ENCODE measurements at places on chromosomes 12 and 14.

DNA sequence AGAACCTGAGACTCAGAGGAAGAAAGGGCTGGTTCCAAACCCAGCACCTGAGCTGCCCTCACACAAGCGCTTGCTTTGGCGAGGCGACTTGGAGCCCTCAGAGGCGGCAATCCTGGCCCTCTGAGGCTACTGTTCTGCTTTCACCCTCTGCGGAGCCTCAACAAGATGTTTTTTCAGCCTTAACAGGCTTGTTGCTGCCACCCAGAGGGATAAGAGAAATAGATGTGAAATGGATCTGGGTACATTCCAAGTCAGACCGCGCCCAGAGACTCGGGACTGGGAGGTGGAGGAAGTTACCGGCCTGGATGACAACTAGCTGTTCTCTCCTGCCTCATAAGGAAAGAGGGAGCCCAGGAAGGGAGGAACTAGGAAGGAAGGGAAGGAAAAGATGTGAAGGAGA lies 89.6 kb downstream of the TTC7B start:
- no peak for DNase-seq

GRCh38 chr14:22836301-22837113 lies at the start of gene MMP14:
TSS of gene MMP14 (plus strand) at chr14:22836585. CDS start at chr14:22836818, 233 bp downstream.
- no peak for DNase-seq

DNA sequence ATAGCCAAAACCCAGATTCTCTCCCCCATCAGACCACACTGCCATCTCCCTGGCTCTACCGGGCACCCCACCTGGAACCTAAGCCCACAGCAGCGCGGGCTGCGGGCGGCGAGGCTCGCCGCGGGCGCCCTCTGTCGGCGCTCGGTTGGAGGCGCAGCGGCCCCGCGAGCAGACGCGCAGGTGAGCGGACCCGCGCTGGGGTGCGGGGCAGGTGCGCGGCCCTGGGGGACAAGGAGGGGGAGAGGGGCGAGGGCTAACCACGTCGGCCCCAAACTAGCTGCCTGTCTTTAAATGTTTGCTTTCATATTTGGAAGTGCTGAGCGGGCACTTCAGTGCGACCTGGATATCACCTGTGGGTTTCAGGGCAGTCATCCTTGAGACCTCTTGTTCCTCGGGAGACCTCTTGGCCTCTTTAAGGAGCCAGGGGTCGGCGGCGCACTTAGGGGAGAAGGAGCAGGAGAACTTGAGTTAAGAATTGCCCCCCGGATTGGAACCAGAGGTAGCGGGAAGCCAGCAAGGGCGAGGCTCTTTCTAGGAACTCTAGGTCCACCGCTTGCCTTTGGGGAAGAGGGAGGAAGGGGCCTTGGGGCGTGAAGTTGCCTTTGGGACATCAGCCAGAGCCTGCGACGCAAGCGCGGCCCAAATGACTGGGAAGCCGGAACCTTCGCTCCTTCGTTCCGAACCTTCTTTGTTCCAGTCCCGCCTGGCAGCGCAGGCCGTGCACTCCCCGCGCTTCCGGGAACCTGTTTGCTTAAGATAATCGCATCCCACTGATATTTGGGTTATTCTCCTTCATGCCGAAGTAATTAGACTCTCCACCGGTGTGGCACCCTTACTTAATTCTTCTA lies 78.7 kb downstream of the NEDD1 start:
- DNase-seq = peak; percentile 53

GRCh38 chr12:104108755-104109445 lies 29.1 kb downstream of the NFYB start:
- peak; percentile 75 for DNase-seq

- DNase-seq = no peak
These were observed 168.3 kb downstream of the DUSP6 start for GRCh38 chr12:89183985-89184435.

GRCh38 chr14:64232095-64232838 lies 61.9 kb downstream of the ESR2 start:
- DNase-seq = no peak

DNA sequence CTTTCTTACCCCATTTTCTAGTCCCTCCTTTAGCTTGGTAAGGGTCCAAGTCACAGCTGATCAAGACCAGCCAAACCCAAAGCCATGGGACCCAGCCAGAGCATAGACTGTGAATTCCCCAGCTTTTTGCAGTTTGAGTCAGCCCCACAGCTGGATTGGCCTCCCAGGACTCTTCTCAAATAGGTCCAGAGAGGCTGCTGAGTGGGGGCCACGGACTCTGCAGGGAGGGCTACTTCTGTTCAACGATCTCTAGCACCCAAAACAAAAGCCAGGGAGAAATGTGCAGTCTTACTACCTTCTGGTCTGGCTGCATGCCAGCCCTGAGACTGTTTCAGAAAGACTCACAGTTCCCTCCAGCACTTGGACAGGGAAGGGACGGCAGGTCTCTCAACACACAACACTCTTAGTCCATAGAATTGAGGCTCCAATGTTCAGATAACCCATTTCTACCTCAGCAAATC lies 1.6 kb downstream of the VDR start:
- DNase-seq = no peak

DNA sequence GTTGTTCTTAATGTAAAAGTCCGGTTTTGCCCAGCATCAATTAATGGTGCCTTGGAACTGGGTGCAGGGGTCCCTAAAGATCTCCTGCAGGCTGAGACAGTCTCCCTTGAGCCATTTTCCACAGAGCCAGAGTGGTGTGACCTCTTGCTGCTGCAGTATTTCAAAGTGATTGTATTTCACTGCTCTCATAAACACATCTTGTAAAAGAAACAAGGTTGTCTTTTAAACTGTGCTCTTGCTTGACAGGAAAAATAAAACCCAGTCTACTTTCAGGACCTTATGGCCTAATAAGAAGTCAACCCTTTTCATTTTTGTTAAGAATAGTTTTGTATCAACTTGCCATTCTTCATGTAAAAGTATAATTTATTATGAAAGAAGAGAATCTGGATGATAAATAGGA lies 44.7 kb downstream of the TMEM117 start:
- DNase-seq = no peak

DNA sequence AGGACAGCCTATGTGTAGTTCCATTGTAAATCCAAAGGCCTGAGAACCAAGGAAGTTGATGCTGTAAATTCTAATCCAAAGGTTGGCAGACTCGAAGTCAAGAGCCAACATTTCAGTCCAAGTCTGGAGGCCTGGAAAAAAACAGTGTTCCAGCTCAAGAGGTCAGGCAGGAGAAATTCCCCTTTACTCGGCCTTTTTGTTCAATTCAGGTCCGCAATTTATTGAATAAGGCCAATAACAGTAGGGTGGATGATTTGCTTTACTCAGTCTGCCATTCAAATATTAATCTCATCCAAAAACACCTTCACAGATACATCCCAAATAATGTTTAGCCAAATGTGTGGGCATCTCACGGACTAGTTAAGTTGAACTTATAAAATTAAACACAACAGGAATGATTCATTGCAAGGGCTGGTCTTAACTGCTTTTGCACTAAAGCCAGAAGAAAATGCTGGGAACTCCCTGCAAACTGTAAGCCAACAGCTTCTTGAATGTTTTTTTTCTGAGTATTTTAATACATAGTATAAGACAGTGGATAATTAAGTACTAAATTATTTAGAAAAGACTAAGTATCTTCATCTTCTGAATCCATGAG lies 197.4 kb upstream of the GARIN6 start:
- no peak for DNase-seq

DNA sequence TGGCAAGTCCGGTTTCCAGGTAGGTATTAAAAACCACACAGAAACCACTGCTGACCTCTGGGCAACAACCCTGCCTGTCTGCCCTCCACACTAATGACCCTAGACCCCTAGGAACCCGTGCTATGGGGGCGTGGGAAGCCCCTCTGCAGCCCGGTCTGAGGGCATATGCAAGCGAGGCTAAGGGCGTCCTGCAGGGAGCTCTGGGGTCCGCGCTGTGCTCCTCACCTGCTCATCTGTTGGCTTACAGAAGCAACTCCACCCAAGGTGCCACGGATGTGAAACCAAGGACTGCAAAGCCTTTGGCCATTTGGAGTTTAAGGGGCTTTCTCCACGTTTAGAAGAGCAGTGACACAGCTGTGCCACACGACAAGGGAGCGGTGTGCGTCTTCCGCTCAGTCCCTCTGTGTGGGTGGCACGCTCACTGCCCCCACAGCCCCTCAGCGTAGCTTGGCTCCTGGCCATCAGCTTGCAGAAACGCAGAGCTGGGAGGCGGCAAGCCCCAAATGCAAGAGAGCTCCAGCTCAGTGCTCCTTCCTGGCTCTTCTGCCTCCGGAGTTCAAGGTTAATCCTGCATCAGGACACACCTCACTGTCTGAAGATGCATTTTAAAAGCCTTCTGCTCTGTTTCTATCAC lies 18.4 kb downstream of the AMN start:
- no peak for DNase-seq

DNA sequence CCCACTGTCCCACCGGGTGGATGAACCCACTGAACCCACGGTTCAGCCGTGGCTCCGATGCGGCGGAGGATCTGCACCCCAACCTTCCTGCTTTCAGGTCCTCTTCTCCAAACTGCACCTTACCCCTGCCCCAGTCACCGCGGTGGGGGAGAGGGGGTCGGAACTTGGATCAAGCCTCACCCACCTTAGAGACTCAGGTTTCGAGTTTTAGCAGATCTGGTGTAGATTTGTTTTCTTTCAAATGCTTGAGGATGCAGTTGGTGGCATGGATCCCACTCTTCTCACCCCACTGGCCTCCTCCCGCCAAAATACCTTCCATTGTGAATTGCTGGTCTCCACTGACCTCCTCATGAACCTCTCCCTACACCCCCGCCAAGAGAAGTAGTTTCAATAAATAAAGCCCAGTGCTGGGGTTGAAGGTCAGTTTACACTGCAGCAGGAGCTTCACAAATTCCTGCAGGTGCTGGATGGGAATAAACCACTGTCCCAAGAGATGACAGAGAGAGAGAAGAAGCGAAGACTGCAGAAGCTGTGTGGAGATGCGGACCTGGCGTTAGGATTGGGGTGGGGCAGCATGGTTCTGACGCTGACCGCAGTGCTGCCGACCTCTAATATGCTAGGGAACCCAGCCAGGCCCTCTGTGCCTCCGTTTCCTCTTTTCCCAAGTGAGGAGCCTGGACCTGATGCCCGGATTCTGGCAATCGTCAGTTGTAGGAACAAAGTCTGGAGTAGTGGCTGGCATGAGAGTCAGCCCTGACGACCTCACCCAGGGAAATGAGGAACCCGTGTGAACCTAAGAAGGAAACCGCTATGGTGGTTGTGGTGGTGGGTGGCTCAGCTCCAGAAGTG lies 7.4 kb downstream of the TTC6 start:
- no peak for DNase-seq

DNA sequence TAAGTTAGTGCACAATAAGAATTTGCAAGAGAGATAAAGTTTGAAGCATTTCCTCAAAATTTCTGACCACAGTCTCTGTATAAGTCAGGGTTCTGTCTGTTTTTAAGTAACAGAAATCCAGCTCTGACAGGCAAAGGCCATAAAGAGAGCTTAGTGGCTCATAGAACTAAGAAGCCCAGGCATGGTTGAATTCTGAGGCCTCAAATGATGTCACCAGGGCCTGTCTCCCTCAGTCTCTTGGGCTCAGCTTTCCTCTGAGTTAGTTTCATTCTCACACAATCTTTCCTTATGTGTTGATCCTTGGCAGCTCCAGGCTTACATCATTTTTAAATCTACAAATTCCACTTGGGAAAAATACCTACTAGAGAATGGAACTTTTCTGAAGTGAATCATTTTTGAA lies 173.4 kb upstream of the ATP2B1 start:
- DNase-seq = no peak

GRCh38 chr14:101823511-101824120 lies 62.1 kb downstream of the PPP2R5C start:
- peak; percentile 52 for DNase-seq

DNA sequence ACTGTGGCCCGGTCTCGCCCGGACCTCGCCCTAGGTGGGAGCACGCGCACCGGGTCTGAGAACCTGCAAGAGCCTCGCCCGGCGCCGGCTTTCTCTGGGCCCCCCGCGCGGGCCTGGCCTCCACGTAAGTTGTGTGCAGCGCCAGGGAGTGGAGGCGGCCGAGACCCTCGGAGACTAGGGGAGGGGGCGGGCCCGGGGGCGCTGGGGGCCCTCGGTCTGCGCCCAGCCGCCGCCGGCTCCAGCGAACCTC lies 183 bp upstream of the PRMT8 start:
- DNase-seq = no peak

- no peak for DNase-seq
These were observed 1.3 kb downstream of the SDR9C7 start for GRCh38 chr12:56932867-56933266.

- no peak for DNase-seq
These were observed 29.5 kb downstream of the NINJ2 start for GRCh38 chr12:633731-634130.

GRCh38 chr14:62491146-62491545 lies 554.1 kb downstream of the KCNH5 start:
- DNase-seq = no peak

- no peak for DNase-seq
These were observed 16.6 kb downstream of the NOXRED1 start for GRCh38 chr14:77406718-77407117.

- DNase-seq = no peak
These were observed 126.9 kb downstream of the GPHN start for GRCh38 chr14:66634876-66635275.

DNA sequence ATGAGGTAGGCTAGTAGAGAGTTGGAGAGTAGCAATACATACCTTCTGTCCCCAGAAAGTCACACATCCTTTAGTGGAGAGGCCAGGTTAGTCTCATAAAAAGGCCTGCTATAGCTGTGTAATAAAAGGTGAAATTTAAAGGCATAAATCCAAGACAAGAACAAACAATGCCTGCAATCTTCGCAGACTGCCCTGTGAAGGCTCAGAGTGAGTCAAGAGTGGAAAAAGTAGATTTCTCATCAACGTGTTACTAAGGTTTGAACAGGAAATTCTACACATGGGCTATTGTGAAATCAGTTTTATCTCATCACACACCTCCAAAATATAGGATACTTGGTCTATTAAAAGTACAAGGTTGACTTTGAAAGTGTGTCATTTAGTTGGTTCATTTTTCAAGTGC lies at the start of gene KLRC1:
TSS of gene KLRC1 (minus strand) at position 222 of the 400 bp plus-strand sequence. CDS start 2,221 bp downstream, outside the sequence.
- no peak for DNase-seq

- DNase-seq = no peak
These were observed 8.5 kb downstream of the CTDSP2 start for GRCh38 chr12:57837864-57838562.

- no peak for DNase-seq
These were observed 290.9 kb downstream of the BTG1 start for GRCh38 chr12:91854725-91855124.

DNA sequence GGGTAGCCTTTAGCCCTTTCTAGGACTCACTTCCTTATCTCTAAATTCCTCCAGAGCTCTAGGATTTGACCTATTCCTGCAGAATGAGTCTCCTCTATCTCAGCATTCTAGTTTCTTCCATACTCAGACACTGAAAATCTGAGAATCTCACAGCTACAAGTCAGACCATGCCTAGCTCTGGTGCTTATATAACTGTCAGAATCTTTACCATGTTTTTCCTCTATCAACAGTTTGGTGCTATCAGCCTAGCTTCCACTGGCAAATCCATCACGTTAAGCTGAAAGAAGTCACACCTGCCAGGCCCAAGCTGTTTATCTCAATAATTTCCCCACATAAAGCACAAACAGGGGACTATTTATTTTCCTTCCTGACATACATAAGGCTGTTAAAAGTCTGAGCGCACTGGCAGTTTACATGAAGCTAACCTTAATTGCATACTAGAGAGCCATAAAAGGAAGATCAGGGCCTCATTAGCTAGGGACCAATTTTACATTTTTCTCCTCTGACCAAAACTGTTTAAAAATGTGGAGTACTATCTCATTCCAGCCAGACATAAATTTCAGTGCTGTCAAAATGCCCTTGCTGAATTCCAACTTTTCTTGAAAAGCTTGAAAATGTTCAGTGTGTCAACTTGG lies 270.5 kb downstream of the C12orf75 start:
- DNase-seq = no peak
